Calu3 (cell line): ENCODE measurements at places on chromosomes 16 and 17. TPM values are rescaled to one million over a fixed set of nuclear protein-coding genes. Genes with fewer than 3 reads are reported as not detected.

- no peak for DNase-seq
- no peak overlapping the region for H3K4me3 ChIP-seq
- H3K27me3 ChIP-seq = peaks cover 25% of the 10 kb centered on the region
Measured at GRCh38 chr16:55367301-55367811, 43.4 kb downstream of the IRX6 start.

GRCh38 chr17:50100921-50101345 is 5.8 kb downstream of the PDK2 start:
- peaks cover 52% of the 10 kb centered on the region for H3K4me1 ChIP-seq
- peak; percentile 44 for DNase-seq
- H3K27ac ChIP-seq = peak overlapping the region; percentile 43
- H3K36me3 ChIP-seq = peaks cover 34% of the 10 kb centered on the region
- H3K27me3 ChIP-seq = no peaks in the 10 kb centered on the region
- H3K4me3 ChIP-seq = peak overlapping the region; percentile 26

GRCh38 chr17:60151355-60151754 is 1.6 kb downstream of the CA4 start:
- no peak for DNase-seq
- H3K4me1 ChIP-seq = peaks cover 9% of the 10 kb centered on the region
- no peak overlapping the region for H3K27ac ChIP-seq
- H3K4me3 ChIP-seq = peak overlapping the region; percentile 29
- H3K36me3 ChIP-seq = no peaks in the 10 kb centered on the region

DNA sequence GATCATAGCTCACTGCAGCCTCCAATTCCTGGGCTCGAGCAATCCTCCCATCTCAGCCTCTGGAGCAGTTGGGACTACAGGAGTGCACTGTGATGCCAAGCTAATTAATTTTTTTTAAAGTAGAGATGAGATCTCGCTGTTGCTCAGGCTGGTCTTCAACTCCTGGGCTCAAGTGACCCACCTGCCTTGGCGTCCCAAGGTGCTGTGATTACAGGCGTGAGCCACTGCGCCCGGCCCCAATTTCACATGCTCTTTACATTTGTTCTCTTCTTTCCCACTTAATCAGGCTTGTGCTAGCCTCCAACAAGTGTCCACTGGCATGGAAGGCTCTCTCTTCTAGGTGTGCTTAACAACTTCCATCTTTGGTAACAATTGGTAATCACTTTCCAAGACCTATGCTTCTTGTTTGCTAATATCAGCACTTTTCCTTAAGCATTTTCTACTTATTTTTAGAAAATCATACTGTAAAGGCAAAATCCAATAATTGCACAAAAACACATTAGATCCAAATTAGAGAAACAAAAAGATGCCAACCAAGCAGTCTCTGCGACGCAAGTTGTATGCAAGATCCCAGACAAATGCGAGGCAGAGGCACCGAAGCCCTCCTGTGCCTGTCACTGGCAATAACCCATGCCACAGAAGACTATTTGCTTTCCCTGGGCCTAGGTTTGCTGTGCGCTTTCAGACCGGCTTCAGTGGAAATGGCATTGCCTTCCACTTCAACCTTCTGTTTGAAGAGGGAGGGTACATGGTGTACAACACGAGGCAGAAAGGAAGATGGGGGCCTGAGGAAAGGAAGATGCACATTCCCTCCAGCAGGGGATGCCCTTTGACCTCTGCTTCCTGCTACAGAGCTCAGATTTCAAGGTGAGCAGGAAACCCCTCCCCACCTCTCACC is 52.6 kb downstream of the NOS2 start:
- no peak overlapping the region for H3K27ac ChIP-seq
- H3K27me3 ChIP-seq = no peaks in the 10 kb centered on the region

- H3K27me3 ChIP-seq = no peaks in the 10 kb centered on the region
- H3K4me1 ChIP-seq = no peaks in the 10 kb centered on the region
- no peak overlapping the region for H3K27ac ChIP-seq
- no peak for DNase-seq
- H3K4me3 ChIP-seq = no peak overlapping the region
- H3K36me3 ChIP-seq = no peaks in the 10 kb centered on the region
Measured at GRCh38 chr16:4067262-4068001, 48.8 kb downstream of the ADCY9 start.

DNA sequence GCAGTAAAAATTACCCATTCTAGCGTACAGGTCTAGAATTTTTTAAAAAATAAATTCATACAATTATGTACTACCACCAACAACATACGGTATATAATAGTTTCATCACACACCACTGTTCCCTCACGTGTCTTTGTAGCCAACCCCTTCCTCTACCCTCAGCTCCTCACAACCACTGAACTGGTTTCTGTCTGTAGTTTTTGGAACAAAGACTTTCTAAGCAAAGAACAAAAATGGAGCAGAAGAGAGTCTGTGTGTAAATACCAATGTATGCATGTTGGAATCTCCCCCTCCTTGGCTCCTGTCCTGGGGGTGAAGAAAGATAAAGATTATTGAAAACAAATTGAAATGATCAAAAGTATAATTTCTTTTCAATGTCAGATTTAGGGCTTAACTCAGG is 31.9 kb upstream of the CCR7 start:
- DNase-seq = no peak
- no peak overlapping the region for H3K27ac ChIP-seq
- H3K4me1 ChIP-seq = peaks cover 10% of the 10 kb centered on the region
- peaks cover 35% of the 10 kb centered on the region for H3K27me3 ChIP-seq

GRCh38 chr17:30299000-30299399 is 7.3 kb upstream of the BLMH start:
- no peaks in the 10 kb centered on the region for H3K27me3 ChIP-seq
- DNase-seq = no peak
- H3K27ac ChIP-seq = no peak overlapping the region
- H3K4me3 ChIP-seq = no peak overlapping the region
- H3K36me3 ChIP-seq = no peaks in the 10 kb centered on the region

DNA sequence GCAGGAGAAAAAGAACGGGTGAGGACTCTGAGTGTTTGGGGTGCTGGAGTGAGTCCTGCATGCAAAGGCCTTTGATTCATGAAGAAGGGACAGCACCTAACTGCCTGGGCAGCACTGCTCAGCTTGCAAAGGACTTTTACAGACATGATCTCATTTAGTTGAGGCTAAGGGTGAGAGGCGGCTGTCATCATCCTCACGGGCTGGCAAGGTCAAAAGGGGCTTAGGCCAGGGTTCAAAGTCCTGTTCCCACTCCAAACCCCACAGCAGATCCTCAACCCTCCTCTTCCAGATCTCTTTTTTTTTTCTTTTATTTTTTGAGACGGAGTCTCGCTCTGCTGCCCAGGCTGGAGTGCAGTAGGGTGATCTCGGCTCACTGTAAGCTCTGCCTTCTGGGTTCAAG is 4.8 kb downstream of the RHBDF2 start:
- H3K4me1 ChIP-seq = peaks cover 54% of the 10 kb centered on the region
- H3K27ac ChIP-seq = no peak overlapping the region
- peaks cover 17% of the 10 kb centered on the region for H3K36me3 ChIP-seq
- no peak overlapping the region for H3K4me3 ChIP-seq

- no peak overlapping the region for H3K27ac ChIP-seq
- H3K36me3 ChIP-seq = no peaks in the 10 kb centered on the region
- no peak for DNase-seq
Measured at GRCh38 chr16:9195287-9195686, 103.8 kb downstream of the HAPSTR1 start.

- no peak overlapping the region for H3K4me3 ChIP-seq
- no peak overlapping the region for H3K27ac ChIP-seq
- no peak for DNase-seq
- H3K4me1 ChIP-seq = no peaks in the 10 kb centered on the region
- peaks cover 34% of the 10 kb centered on the region for H3K27me3 ChIP-seq
- H3K36me3 ChIP-seq = no peaks in the 10 kb centered on the region
Measured at GRCh38 chr16:84947022-84947421, 64.3 kb downstream of the ZDHHC7 start.

GRCh38 chr16:86142801-86143236 is 243.9 kb downstream of the IRF8 start:
- no peak overlapping the region for H3K4me3 ChIP-seq
- H3K36me3 ChIP-seq = no peaks in the 10 kb centered on the region
- H3K4me1 ChIP-seq = no peaks in the 10 kb centered on the region
- DNase-seq = no peak
- H3K27me3 ChIP-seq = peaks cover 68% of the 10 kb centered on the region

GRCh38 chr17:81000631-81001357 is 9.2 kb downstream of the CHMP6 start:
- peak overlapping the region; percentile 68 for H3K27ac ChIP-seq
- peaks cover 22% of the 10 kb centered on the region for H3K4me1 ChIP-seq
- DNase-seq = no peak
- peaks cover 45% of the 10 kb centered on the region for H3K36me3 ChIP-seq
- H3K4me3 ChIP-seq = no peak overlapping the region

- DNase-seq = no peak
- H3K4me3 ChIP-seq = no peak overlapping the region
- no peaks in the 10 kb centered on the region for H3K36me3 ChIP-seq
- H3K27ac ChIP-seq = no peak overlapping the region
- no peaks in the 10 kb centered on the region for H3K27me3 ChIP-seq
Measured at GRCh38 chr17:47338026-47338425, 14.3 kb downstream of the EFCAB13 start.

- no peak overlapping the region for H3K4me3 ChIP-seq
- H3K36me3 ChIP-seq = peaks cover 5% of the 10 kb centered on the region
- no peak for DNase-seq
- H3K27ac ChIP-seq = no peak overlapping the region
- no peaks in the 10 kb centered on the region for H3K27me3 ChIP-seq
- no peaks in the 10 kb centered on the region for H3K4me1 ChIP-seq
Measured at GRCh38 chr16:68607443-68607842, 37.7 kb upstream of the CDH3 start.

DNA sequence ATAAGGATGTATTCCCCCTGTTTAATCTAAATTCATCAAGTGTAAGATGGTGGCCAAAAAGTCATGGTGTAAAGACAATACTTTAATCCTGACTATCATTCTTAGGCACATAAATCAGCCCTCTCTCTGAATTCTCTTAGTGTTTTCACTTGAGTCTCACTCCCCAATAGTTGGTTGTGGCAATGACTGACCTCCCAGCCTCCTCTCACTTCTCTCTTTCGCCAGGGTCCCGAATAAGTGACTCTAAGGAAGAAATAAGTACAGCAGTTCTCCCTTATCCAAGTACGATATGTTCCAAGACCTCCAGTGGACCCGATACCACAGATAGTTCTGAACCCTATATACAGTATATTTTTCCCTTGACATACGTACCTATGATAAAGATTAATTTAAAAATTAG is 335.3 kb downstream of the MAF start:
- H3K27me3 ChIP-seq = peaks cover 32% of the 10 kb centered on the region
- no peaks in the 10 kb centered on the region for H3K36me3 ChIP-seq
- H3K4me1 ChIP-seq = no peaks in the 10 kb centered on the region
- H3K27ac ChIP-seq = no peak overlapping the region

DNA sequence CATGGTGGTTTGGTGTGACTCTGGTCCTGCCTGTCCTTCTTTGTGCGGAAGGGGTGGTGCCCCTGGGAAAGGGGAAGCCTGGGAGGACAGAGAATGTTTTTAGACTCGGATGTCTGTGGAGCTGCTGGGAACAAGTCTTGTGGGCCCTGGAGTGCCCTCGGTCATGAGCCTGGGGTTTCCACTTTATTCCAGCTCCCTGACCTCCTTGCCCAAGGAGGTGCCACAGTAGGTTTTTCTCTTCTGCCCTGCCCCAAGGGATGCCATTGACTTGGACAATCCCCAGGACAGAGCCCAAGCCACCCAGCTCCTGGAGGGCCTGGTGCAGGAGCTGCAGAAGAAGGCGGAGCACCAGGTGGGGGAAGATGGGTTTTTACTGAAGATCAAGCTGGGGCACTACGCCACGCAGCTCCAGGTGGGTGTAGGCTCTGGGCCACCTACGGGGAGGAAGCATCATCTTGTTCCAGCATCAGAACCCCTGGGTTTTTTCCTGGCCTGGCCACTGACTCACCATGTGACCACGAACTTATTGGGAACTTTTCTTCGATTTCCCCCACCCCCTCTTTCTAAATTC is 1.4 kb downstream of the STAT5A start:
- DNase-seq = no peak
- H3K27me3 ChIP-seq = peaks cover 31% of the 10 kb centered on the region
- peaks cover 8% of the 10 kb centered on the region for H3K36me3 ChIP-seq
- H3K27ac ChIP-seq = no peak overlapping the region

- DNase-seq = no peak
- no peak overlapping the region for H3K27ac ChIP-seq
- H3K36me3 ChIP-seq = peaks cover 7% of the 10 kb centered on the region
- H3K27me3 ChIP-seq = no peaks in the 10 kb centered on the region
- H3K4me1 ChIP-seq = peaks cover 11% of the 10 kb centered on the region
Measured at GRCh38 chr16:15970202-15970601, 20.8 kb downstream of the ABCC1 start.

GRCh38 chr16:87921236-87921773 is 15.0 kb downstream of the CA5A start:
- no peaks in the 10 kb centered on the region for H3K36me3 ChIP-seq
- H3K27ac ChIP-seq = no peak overlapping the region
- no peak for DNase-seq

DNA sequence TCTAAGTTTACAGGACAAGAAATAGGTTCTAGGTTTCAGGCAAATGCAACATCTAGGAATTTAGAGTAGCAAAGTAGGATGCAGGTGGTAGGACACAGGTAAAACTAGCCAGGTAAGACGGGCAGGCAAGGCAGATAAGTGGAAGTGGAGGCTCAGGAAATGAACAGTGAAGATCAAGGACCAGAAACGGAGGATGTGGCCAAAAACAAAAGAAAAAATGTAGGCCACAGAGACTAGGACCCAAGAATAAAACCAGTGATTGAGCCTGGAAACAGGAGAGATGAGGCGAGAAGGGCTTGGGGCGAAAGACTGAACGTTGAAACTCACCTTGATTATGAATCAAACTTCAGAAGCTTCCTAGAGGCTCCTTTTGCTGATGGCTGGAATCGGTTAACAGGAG is 24.0 kb downstream of the CPSF4L start:
- peaks cover 34% of the 10 kb centered on the region for H3K36me3 ChIP-seq
- H3K27ac ChIP-seq = no peak overlapping the region
- no peaks in the 10 kb centered on the region for H3K27me3 ChIP-seq
- no peak for DNase-seq
- peaks cover 16% of the 10 kb centered on the region for H3K4me1 ChIP-seq
- no peak overlapping the region for H3K4me3 ChIP-seq

Gene NSMCE1
- 74.9 and 83.2 TPM in 2 replicates for total RNA-seq

Gene NPB
- total RNA-seq = 0.27 and 0.47 TPM in 2 replicates

Gene ALDH3A1
- total RNA-seq = 0.38 and 0.47 TPM in 2 replicates

Gene CTF1
- total RNA-seq = 1.9 and 2.3 TPM in 2 replicates

Gene TM4SF5
- 0.54 and 0.56 TPM in 2 replicates for total RNA-seq

Gene SNN
- 26.0 and 31.3 TPM in 2 replicates for total RNA-seq

Gene CLEC10A
- total RNA-seq = not detected in 2 replicates
